Smooth muscle cell of the coronary artery (primary cell): ENCODE measurements at places on chromosomes 6 and 20. TPM values are rescaled to one million over a fixed set of nuclear protein-coding genes. Genes with fewer than 3 reads are reported as not detected.

Gene PAX1
- total RNA-seq = not detected in 2 replicates

Gene CCM2L
- 0.23 TPM in 1 of 2 replicates, not detected in the other for total RNA-seq

Gene CAGE1
- total RNA-seq = 0.08 and 0.12 TPM in 2 replicates

Gene TFAP2C
- 1.8 TPM in 1 of 2 replicates, not detected in the other for total RNA-seq

Gene MOG
- total RNA-seq = not detected in 2 replicates

Gene DSN1
- total RNA-seq = 5.9 and 9.5 TPM in 2 replicates
